ENCODE measurements at places on chromosomes 4 and X. TPM values are rescaled to one million over a fixed set of nuclear protein-coding genes. Genes with fewer than 3 reads are reported as not detected.
A peak's percentile ranks its signal among the peaks of the same experiment; 100 is the strongest.

- peak overlapping the region; percentile 99 for H3K27ac ChIP-seq
- no peaks in the 10 kb centered on the region for H3K27me3 ChIP-seq
- H3K36me3 ChIP-seq: no peaks in the 10 kb centered on the region
- DNase-seq: peak; percentile 53
- peak overlapping the region; percentile 56 for H3K4me3 ChIP-seq
- H3K4me1 ChIP-seq: peaks cover 29% of the 10 kb centered on the region
These were observed 449 bp downstream of the FBXL5 start for GRCh38 chr4:15654593-15655222.

GRCh38 chr4:139833151-139833910 lies 167.7 kb downstream of the MGST2 start:
- H3K4me3 ChIP-seq: no peak overlapping the region
- H3K4me1 ChIP-seq: no peaks in the 10 kb centered on the region
- H3K27ac ChIP-seq: no peak overlapping the region
- no peak for DNase-seq

- no peaks in the 10 kb centered on the region for H3K27me3 ChIP-seq
- no peak overlapping the region for H3K4me3 ChIP-seq
- no peak for DNase-seq
- H3K4me1 ChIP-seq: no peaks in the 10 kb centered on the region
- no peaks in the 10 kb centered on the region for H3K36me3 ChIP-seq
These were observed 14.7 kb upstream of the ATP8A1 start for GRCh38 chr4:42671431-42672194.

DNA sequence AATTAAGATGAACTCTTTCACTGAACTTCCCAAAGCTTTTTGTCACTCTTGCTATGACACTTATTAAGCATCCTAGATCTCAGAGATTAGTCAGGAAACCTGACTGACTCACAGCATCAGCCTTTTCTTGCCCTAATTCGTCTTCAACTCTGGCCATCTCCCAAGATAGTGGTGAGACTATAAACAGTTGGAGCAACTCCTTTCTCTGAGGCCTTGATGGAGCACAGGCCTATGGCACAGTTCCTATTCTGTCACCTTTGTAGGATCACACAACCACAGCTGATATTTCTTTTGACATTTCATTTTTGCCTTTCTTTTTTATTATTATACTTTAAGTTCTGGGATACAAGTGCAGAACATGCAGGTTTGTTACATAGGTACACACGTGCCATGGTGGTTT lies 217.6 kb downstream of the PRR32 start:
- no peak overlapping the region for H3K27ac ChIP-seq
- no peak overlapping the region for H3K4me3 ChIP-seq
- H3K27me3 ChIP-seq: no peaks in the 10 kb centered on the region
- no peaks in the 10 kb centered on the region for H3K4me1 ChIP-seq
- no peaks in the 10 kb centered on the region for H3K36me3 ChIP-seq
- no peak for DNase-seq

GRCh38 chrX:150483356-150483985 lies 85.0 kb upstream of the MTM1 start:
- no peak overlapping the region for H3K4me3 ChIP-seq
- no peak for DNase-seq
- no peak overlapping the region for H3K27ac ChIP-seq
- H3K4me1 ChIP-seq: no peaks in the 10 kb centered on the region
- H3K36me3 ChIP-seq: no peaks in the 10 kb centered on the region

- H3K36me3 ChIP-seq: no peaks in the 10 kb centered on the region
- no peak overlapping the region for H3K27ac ChIP-seq
- no peaks in the 10 kb centered on the region for H3K4me1 ChIP-seq
- no peak for DNase-seq
These were observed 20.8 kb downstream of the LIN54 start for GRCh38 chr4:82989575-82990429.

ENPEP gene
- polyA plus RNA-seq: 0.27 TPM

- no peaks in the 10 kb centered on the region for H3K27me3 ChIP-seq
- no peaks in the 10 kb centered on the region for H3K4me1 ChIP-seq
- H3K27ac ChIP-seq: no peak overlapping the region
- H3K4me3 ChIP-seq: no peak overlapping the region
These were observed 5.0 kb upstream of the SDAD1 start for GRCh38 chr4:75995727-75996126.

- no peak overlapping the region for H3K27ac ChIP-seq
- H3K4me3 ChIP-seq: no peak overlapping the region
- DNase-seq: peak; percentile 2
- no peaks in the 10 kb centered on the region for H3K27me3 ChIP-seq
- H3K36me3 ChIP-seq: no peaks in the 10 kb centered on the region
These were observed 19.5 kb upstream of the CRLF2 start for GRCh38 chrX:1231850-1232465.

S100G gene
- not detected for polyA plus RNA-seq

GRCh38 chr4:2394528-2394927 lies 23.9 kb downstream of the ZFYVE28 start:
- H3K4me1 ChIP-seq: no peaks in the 10 kb centered on the region
- no peak overlapping the region for H3K27ac ChIP-seq
- no peak overlapping the region for H3K4me3 ChIP-seq

- H3K4me1 ChIP-seq: no peaks in the 10 kb centered on the region
- H3K27ac ChIP-seq: no peak overlapping the region
- H3K36me3 ChIP-seq: no peaks in the 10 kb centered on the region
- no peaks in the 10 kb centered on the region for H3K27me3 ChIP-seq
These were observed 275.5 kb downstream of the RAB28 start for GRCh38 chr4:13208558-13209193.

- no peaks in the 10 kb centered on the region for H3K4me1 ChIP-seq
- no peaks in the 10 kb centered on the region for H3K27me3 ChIP-seq
- no peak overlapping the region for H3K4me3 ChIP-seq
- no peak for DNase-seq
These were observed 103.9 kb downstream of the SYTL5 start for GRCh38 chrX:38110231-38110630.

GRCh38 chrX:67290489-67291220 lies 253.2 kb upstream of the AR start:
- no peaks in the 10 kb centered on the region for H3K27me3 ChIP-seq
- no peak for DNase-seq
- H3K36me3 ChIP-seq: no peaks in the 10 kb centered on the region

- H3K4me1 ChIP-seq: no peaks in the 10 kb centered on the region
- no peak for DNase-seq
- H3K4me3 ChIP-seq: no peak overlapping the region
- H3K27me3 ChIP-seq: no peaks in the 10 kb centered on the region
These were observed 211.8 kb downstream of the NPFFR2 start for GRCh38 chr4:72243641-72244040.

DNA sequence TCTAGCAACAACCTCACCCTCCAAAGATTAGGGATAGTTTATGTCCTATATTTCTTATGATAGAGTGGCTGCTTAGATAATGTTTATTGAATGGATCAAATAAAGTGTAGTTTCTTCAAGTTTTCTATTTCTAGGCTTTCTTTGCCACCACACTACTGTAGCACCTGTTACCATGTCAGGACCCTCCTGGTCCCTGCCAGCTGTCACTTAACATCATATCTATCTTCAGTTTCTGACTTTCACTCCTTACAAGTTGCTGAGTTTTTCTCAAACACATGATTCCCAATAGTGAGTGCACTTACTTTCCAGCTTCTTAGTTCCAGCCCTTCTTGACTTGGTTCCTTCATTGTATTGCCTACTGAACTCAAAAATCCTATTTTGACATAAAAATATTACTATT lies 593.9 kb upstream of the PITX2 start:
- no peak overlapping the region for H3K27ac ChIP-seq
- H3K4me3 ChIP-seq: no peak overlapping the region
- no peaks in the 10 kb centered on the region for H3K27me3 ChIP-seq
- H3K36me3 ChIP-seq: no peaks in the 10 kb centered on the region
- DNase-seq: no peak
- no peaks in the 10 kb centered on the region for H3K4me1 ChIP-seq

DNA sequence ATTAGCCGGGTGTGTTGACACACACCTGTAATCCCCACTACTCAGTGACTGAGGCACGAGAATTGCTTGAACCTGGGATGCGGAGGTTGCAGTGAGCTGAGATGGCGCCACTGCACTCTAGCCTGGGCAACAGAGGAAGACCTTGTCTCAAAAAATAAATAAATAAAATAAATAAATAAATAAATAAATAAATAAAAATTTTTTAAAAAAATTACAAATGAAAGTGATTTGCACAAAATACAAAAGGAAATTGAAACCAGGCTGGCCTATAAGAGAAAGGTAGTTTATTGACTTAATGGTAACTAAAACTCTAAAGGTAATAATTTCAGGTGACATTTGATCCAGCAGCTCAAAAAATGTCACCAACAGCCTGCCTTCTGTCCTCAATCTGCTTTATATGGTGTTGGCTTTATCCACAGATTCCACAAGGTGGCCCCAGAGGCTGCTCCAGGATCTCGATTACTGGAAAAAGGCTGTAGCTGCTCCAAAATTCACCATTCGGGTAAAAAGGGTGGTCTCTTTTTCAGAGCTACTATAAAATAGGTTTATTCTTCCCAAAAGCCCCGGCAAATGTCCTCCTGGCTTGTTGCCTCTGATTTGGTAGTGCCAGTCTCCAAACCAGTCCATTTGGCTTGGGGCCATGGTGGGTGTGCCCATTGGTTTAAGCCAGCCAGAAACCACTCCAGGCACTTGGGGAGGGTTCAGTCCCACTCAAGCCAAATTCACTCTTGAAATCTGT lies 61.4 kb upstream of the TRIM2 start:
- H3K4me1 ChIP-seq: peaks cover 10% of the 10 kb centered on the region
- H3K36me3 ChIP-seq: no peaks in the 10 kb centered on the region

DNA sequence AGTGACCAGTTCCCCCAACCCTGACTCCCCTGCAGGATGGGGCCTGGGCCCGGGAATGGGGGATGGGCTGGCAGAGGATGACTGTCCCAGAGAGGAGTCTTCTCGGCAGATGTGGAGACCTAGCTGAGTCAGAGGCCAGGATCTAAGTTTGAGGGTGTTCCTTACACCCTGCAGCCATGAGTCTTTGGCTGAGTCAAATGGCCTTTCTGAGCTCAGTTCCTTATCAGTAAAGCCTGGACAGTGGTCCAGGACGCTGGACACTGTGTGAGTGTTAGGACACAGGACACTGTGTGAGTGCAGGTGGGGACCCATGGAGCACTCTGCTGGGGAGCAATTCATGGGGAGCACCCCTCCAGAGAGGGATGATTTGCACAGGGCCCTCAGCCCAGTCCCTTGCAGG lies 5.0 kb downstream of the IL9R start:
- no peaks in the 10 kb centered on the region for H3K36me3 ChIP-seq
- no peak overlapping the region for H3K27ac ChIP-seq
- no peak overlapping the region for H3K4me3 ChIP-seq

UBE2A gene
- polyA plus RNA-seq: 18.1 TPM

DNA sequence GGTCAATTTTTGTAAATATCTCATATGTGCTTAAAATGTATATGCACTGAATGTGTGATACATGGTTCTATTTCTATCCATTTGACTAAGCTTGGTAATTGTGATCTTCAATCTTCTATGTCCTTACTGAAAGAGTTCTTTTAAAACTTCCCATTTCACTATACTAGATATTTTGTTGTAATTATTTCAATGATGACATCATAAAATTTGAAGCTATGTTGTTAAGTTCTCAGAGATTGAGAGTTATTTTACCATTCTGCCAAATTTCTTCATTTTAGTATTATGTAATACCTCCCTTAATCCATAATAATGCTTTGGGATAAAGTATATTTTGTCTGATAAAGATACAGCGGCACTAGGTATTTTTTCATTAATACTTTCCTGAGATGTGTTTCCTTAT lies 1307.3 kb downstream of the RPA4 start:
- H3K27ac ChIP-seq: no peak overlapping the region
- no peaks in the 10 kb centered on the region for H3K4me1 ChIP-seq
- H3K4me3 ChIP-seq: no peak overlapping the region
- no peak for DNase-seq

DNA sequence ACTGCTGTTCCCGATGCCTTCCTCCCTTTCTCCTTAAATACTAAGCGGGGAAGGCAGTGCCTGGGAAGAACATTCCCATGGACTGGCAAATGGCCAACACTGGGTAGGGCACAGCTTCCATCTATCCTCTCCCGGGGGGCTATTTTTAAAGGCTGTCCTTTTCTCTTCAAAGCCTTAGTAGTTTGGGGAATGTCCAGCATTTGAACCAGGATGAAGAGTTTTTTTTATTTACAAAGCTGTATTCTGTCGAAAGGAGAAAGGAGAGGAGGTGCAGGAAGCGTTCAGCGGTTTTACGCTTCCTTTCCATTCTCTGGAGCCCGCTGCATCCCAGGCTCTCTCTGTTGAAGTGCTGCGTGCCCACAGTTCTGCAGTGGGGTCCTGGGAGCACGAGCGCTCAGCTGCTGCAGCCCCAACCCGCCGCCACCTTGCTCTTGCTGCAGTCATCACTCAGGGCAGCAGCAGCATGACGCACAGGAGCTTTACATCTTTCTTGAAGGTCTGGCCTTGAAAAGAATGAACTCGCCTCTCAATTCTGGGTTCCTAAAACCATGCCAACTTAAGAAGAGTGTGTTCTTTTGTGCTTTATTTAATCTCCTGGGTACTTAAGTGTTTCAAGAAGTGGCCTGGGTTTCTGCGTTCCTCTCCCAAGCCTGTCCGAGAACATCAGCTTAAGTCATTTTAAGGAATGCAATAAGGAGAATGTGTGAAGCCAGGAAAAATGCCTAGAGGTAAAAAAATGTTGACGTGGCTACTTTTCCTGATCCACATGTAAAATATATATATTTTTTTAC lies 427.2 kb downstream of the MAPK10 start:
- no peak for DNase-seq
- H3K27ac ChIP-seq: peak overlapping the region; percentile 86
- H3K4me1 ChIP-seq: peaks cover 44% of the 10 kb centered on the region
- H3K27me3 ChIP-seq: no peaks in the 10 kb centered on the region

FAM9B gene
- polyA plus RNA-seq: not detected

DNA sequence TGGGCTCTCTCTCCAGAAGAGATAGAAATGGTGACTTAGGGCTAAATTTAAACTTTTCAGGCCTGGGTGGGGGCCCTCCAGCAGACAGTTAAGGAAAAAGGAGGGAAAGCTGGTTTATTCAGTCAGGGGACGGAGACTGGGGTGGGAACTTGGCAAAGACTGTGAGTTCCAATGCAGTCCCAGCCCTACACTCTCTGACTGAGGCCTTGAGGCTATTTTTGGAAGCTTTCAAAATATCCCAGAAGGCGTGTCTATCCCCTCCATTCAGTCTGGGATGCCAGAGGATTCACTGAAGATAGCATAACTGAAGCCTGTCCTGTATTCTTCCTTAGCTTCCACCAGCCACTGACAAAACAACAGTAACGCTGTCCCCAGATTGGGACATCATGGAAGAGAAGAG lies 32.1 kb upstream of the MSN start:
- DNase-seq: no peak
- H3K27ac ChIP-seq: no peak overlapping the region
- H3K36me3 ChIP-seq: no peaks in the 10 kb centered on the region
- no peaks in the 10 kb centered on the region for H3K27me3 ChIP-seq
- no peak overlapping the region for H3K4me3 ChIP-seq

GRCh38 chrX:5936438-5936837 lies 292.2 kb downstream of the NLGN4X start:
- no peaks in the 10 kb centered on the region for H3K4me1 ChIP-seq
- no peak overlapping the region for H3K27ac ChIP-seq
- H3K27me3 ChIP-seq: no peaks in the 10 kb centered on the region
- no peaks in the 10 kb centered on the region for H3K36me3 ChIP-seq

GRCh38 chr4:174352061-174352819 lies 68.5 kb downstream of the CEP44 start:
- no peak overlapping the region for H3K4me3 ChIP-seq
- H3K36me3 ChIP-seq: no peaks in the 10 kb centered on the region
- H3K27ac ChIP-seq: no peak overlapping the region
- no peaks in the 10 kb centered on the region for H3K27me3 ChIP-seq

RHOXF1 gene
- 0.61 TPM for polyA plus RNA-seq

- H3K27ac ChIP-seq: no peak overlapping the region
- no peak for DNase-seq
- no peak overlapping the region for H3K4me3 ChIP-seq
- no peaks in the 10 kb centered on the region for H3K36me3 ChIP-seq
- H3K27me3 ChIP-seq: no peaks in the 10 kb centered on the region
- H3K4me1 ChIP-seq: no peaks in the 10 kb centered on the region
These were observed 81.4 kb downstream of the CEP44 start for GRCh38 chr4:174365018-174365587.

GLRA3 gene
- polyA plus RNA-seq: 0.28 TPM

All from pancreas (tissue), 10 donors.